Stimulated activated CD4-positive, alpha-beta T cell treated with anti-CD3 and anti-CD28 coated beads, Interleukin-12 subunit alpha, Interleukin-12 subunit beta, amount 100 ng/mL, for 4 hours (primary cell): ENCODE measurements at places on chromosomes 12 and 14.
A peak's percentile ranks its signal among the peaks of the same experiment; 100 is the strongest.

DNA sequence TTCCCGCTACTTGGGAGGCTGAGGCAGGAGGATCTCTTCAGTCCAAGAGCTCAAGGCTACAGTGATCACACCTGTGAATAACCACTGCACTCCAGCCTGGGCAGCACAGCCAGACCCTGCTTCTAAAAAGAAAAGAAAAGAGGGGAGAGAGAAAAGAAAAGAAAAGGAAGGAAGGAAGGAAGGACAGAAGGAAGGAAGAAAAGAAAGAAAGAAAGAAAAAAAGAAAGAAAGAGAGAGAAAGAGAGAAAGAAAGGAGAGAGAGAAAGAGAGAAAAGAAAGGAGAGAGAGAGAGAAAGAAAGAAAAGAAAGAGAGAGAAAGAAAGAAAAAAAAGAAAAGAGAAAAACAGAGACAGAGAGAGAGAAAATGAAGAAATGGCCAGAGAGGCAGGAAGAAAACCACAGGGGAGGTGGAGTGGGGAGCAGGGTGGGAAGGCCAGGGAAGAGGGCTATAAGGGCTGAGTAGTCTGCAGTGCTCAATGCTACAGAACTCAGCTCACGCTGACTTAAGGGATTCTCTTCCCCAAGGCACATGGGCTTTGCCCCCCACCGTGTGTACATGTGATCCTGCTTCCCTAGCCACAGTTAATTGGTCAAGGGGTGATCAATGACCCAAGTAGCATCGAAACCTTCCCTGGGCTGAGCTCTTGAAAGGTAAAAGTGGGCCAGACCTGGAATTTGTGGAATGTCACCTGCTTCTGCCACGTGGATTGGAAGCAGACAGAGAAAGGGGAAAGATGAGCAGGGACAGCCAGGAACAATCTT lies 90.4 kb upstream of the TMCC3 start:
- DNase-seq: no peak

DNA sequence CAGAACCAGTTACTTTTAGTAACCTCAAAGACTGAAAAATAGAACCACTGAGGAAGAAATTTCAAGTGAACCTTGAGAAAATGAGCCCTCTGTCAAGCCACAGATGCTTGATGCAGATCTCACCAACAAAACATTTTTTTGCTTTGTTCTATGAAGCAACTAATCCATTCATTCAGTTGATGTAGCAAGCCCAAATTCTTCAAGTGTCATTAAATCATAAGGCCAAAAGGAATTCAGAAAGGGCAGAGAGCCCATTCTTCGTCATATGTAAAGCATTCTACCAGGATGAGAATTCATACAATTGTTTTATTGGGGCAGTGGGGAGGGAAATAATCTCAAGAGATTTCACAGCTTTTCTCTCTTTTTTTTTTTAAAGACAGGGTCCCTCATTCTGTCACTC lies 218.0 kb upstream of the RGS6 start:
- DNase-seq: no peak

GRCh38 chr12:86838711-86839110 lies 582.5 kb upstream of the MGAT4C start:
- DNase-seq: no peak

- DNase-seq: no peak
These were observed 54.7 kb downstream of the FGD4 start for GRCh38 chr12:32454075-32454474.

DNA sequence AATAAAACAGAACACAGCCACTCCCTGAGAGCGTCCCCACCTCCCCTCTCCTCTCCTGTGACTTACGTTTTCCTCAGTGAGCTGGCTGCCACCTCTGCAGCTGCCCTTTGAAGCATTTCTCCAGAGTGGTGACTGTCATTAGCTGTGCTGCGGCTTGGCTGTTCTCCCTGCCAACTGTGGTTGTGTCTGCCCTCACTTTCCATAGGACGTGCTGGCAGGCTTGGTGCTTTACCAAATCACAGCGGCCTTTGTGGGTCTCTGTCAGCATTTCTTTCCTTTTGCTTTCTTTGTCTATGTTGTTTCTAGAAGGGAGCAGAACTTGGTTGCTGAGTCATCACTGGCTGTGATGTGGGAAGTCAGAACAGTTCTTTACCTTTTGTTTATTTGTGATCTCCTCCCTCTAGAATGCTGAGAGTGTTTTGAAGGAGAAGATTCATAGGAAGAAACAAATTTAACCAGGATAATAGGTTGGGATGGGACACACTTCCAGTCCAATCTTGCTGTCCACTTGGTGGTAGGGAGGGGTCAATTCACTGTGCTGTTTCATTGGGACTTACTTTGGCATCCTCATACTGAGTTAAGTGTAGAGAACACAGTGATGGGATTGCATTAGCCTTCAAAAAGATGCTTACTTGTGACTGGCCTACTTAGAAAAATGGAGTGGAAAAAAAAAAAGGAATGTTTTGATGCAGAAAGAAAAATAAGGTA lies 88.2 kb downstream of the TMX1 start:
- peak; percentile 7 for DNase-seq

- DNase-seq: no peak
These were observed 14.3 kb downstream of the ARF6 start for GRCh38 chr14:49907186-49907585.

- peak; percentile 46 for DNase-seq
These were observed 124.8 kb downstream of the SAMD4A start for GRCh38 chr14:54691525-54692283.

- no peak for DNase-seq
These were observed 96.5 kb downstream of the DENND5B start for GRCh38 chr12:31494455-31494854.

GRCh38 chr14:96176275-96176674 lies 28.4 kb upstream of the BDKRB2 start:
- no peak for DNase-seq

DNA sequence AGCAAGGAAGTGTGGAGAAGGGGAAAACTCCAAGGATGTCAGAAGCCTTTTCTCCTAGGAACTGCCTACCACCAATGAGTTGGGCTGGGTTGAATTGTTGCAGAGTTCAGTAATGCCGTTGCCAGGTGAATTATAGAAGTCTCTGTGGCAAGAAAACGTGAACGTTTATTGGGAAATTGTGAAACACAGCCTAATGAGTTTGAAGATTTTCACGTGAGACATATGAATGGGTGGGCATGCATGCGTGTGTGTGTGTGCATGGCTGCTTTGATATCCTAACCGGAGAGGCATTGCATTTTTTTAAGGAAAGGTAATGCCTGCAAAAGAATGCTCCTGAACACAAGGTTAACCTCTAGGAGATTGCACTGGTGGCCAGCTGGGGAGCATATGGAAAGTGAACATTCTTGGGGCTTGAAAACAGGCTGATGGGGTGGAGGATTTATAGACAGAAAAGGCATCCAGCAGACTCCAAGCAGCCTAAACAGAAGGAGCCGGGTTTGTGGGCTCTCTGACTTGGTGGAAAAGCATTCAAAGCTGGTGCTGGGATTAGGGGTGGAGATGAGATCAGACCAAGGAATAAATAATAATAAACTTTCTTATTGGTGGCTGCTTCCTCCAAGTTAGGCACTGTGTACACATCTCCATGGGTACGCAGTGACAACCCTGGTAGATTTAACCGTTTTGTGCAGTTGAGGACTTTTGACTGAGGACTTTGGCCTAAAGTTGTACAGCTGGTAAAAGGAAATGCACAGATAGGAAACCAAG lies 67.8 kb downstream of the NTF3 start:
- DNase-seq: no peak

GRCh38 chr12:17579205-17580026 lies 510.6 kb downstream of the RERGL start:
- DNase-seq: no peak

GRCh38 chr12:46509135-46509534 lies 136.6 kb upstream of the SLC38A2 start:
- no peak for DNase-seq

DNA sequence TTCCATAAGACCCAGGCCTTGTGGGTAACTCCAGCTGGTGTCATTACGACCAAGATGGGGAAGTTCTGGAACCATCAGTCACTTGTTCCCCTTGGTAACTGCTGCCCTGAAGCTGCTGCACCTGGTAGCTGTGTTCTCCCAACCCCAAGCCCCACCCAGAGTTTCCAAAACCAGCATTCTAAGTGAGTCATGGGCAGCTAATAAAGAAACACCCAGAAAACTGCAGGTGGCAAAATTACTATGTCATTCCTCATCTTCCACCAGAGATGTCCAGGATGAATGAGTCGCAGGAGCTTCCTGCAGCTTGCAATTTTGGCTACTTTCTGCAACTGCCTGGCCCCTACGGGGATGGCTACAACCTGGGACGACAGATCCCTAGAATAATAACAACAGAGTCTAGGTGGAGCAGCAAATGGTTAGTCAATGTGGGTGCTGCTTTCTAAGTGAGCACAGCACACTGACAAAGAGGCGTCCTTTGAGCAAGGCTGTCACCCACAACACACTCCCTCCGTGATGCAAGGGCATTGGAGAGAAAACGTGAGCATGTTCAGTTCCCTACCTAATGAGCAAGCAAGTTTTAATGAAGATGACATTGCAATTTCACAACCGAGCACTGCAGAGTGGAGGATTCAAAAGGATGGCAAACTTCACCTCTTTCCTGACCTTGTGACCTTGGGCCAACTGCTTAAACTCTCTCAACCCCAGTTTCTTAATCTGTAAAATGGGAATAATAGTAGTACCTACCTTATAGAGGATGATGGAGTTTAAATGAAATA lies 301.4 kb upstream of the NOS1 start:
- DNase-seq: no peak

DNA sequence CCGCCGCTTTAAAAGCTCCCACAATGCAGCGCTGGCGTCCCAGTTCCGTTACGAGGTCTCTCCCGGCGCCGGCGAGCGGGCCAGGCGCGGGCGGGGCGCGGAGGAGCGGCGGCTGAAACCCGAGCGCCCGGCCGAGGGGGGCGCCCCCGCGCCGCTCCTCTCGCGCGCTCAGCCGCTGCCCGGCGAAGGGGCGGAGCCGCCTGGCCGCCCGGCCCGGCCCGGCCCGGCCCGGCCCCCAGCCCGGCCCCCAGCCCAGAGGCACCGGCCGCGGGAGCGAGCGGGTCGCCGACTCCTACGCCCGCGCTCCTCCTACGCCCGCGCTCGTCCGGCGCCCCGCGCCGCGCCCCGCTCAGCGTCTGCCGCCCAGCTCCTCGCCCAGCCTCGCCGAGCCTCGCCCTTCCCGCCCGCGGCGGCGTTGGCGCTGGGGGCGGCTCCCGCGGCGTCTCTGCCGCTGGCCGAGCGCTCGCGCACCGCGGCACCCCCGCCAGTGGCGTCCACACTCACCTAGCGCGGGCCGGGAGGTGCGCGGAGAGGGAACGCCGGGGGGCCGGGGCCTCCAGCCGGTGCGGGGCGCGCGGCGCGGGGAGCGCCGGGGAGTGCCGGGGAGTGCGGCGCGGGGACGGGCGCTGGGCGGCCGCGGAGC lies at the start of gene RASSF8:
Gene RASSF8 (plus strand): TSS at position 255 of the 643 bp plus-strand sequence. CDS start 96,662 bp downstream, outside the sequence.
- peak; percentile 3 for DNase-seq

DNA sequence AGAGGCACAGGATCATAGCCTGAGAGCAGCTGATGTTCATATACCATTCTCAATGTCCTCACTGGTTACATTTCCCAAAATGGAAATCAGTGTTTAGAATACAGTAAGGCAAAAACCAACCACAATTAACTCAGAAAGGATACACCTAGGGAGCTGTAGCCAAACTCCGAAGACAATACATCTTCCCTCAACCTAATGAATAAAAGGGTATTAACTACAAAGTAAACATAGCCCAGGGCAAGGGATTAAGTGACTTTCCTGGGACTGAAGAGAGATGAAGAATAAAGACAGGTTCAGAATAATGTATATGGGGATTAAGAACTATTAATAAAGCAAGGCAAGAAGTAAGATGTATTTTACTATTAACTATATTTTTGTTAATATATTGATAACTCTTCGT lies 79.5 kb downstream of the RPS29 start:
- DNase-seq: no peak

- DNase-seq: no peak
These were observed 311.4 kb downstream of the BCL11B start for GRCh38 chr14:98960617-98961013.

GRCh38 chr12:39405580-39405979 lies 37.3 kb downstream of the KIF21A start:
- no peak for DNase-seq

GRCh38 chr14:67557118-67557517 lies 24.0 kb downstream of the PLEKHH1 start:
- no peak for DNase-seq
